ENCODE measurements at places on chromosomes 12 and 14.

- peak overlapping the region; percentile 87 for H3K27ac ChIP-seq
- no peaks in the 10 kb centered on the region for H3K27me3 ChIP-seq
- no peaks in the 10 kb centered on the region for H3K36me3 ChIP-seq
- peaks cover 25% of the 10 kb centered on the region for H3K4me1 ChIP-seq
- H3K4me3 ChIP-seq = no peak overlapping the region
- DNase-seq = no peak
These were observed 9.6 kb upstream of the SNAPC1 start for GRCh38 chr14:61752626-61753025.

- H3K27me3 ChIP-seq = no peaks in the 10 kb centered on the region
- peaks cover 40% of the 10 kb centered on the region for H3K4me1 ChIP-seq
- DNase-seq = no peak
- no peak overlapping the region for H3K4me3 ChIP-seq
These were observed 60.5 kb downstream of the SLC38A1 start for GRCh38 chr12:46208370-46208769.

DNA sequence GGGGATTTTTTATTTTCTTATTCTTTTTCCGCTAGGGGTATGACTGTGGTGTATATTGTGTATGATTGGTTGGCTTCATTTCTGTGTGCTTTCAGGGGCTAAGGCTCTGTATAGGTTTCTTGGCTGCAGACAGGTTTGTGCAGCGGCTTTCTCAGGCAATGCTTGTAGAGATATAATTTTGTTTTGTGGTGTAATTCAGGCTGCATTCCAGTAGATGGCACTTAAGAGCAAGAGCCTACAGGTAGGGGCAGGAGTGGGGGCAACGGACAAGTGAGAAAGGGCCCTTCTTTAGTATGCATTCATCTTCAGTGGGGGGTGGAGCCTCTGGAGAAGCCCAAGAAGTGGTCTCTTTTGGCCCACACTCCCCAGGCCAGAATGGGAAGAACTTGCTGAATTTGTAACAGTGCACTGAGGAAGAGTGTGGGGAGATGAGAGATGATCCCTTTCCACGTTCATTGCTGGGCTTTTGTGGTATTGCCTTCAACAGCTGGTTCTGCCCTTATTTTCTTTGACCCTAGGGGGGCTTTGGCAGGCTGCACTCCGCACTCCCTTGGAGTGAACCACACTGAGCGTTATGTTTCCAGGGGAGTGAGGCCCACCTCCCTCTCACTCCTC lies 78.6 kb downstream of the IFNG-AS1 start:
- H3K27me3 ChIP-seq = no peaks in the 10 kb centered on the region
- H3K4me3 ChIP-seq = no peak overlapping the region
- no peak for DNase-seq
- no peaks in the 10 kb centered on the region for H3K36me3 ChIP-seq
- H3K27ac ChIP-seq = no peak overlapping the region

- no peak for DNase-seq
- no peaks in the 10 kb centered on the region for H3K4me1 ChIP-seq
- no peaks in the 10 kb centered on the region for H3K27me3 ChIP-seq
- no peak overlapping the region for H3K4me3 ChIP-seq
These were observed 33.0 kb upstream of the CFAP54 start for GRCh38 chr12:96456265-96456974.

DNA sequence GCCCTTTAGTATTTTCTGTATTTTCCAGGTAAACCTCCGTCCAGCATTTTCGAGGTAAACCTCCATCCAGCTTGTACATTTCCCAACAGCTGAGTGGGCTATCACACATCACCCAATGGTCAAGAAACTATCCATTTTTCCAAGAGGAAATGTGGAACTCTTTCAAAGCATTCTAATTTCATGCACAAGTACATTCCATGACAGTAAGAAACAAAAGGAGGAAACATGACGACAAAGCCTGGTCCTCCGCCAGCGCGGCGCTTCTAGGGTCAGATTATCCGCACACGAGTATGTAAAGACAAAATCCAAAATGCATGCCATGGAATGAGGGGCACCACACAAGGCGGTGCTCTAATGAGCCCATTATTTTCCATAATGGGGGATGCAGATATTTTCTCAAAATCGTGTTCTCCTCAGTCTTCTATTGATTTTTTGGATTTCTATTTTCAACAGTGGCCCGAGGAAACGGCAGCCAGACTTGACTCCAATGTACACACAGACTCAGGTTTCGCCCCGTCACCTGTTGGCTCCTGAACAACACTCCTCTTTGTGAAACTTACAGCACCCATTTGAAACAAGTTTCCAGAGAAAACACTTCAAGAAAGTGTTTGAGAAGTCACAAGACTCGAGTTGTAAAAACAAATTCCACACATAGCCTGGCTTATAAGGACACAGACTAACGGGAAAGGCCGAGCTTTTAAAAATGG lies 107.4 kb downstream of the PRICKLE1 start:
- no peaks in the 10 kb centered on the region for H3K36me3 ChIP-seq
- no peaks in the 10 kb centered on the region for H3K27me3 ChIP-seq
- H3K4me3 ChIP-seq = peak overlapping the region; percentile 86
- peak overlapping the region; percentile 97 for H3K27ac ChIP-seq
- DNase-seq = no peak

DNA sequence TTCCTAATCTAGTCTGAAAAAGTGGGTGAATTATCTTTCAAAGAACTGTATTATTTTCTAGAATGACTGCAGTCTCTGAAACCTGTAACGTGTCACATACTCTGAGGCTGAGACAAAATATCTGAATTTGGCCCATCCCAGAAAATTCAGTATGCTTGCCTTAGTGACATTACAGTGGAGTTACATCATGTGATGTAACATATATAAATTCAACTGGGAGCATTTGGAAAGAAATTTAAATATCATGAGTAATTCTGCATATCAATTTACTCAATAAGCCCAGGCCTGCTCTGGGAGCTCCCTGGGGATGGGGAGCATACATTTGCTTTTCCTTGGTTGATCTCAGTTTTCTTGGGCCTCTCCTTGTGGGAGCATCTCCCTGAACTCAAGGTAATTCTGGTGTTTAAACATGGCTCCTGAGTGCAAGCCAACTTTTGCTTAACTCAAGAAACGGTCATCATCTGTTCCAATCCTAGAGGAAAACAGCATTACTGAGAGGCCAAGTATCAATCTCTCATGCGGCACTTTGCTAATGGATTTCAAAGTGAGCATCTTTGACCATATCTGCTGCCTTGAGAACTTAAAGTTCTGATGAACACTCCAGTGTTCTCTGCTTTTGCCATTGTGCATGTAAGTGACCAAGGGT lies 54.4 kb downstream of the AKAP6 start:
- H3K36me3 ChIP-seq = no peaks in the 10 kb centered on the region
- H3K27me3 ChIP-seq = no peaks in the 10 kb centered on the region
- DNase-seq = no peak
- H3K4me3 ChIP-seq = no peak overlapping the region
- no peaks in the 10 kb centered on the region for H3K4me1 ChIP-seq

Data from esophagus muscularis mucosa (tissue), 4 donors.